ENCODE measurements at places on chromosomes 7 and 10.

- peak; percentile 54 for DNase-seq
Measured at GRCh38 chr10:124534231-124534798, 72.7 kb downstream of the LHPP start.

GRCh38 chr7:86645676-86646276 lies 2.1 kb downstream of the GRM3 start:
- no peak for DNase-seq

DNA sequence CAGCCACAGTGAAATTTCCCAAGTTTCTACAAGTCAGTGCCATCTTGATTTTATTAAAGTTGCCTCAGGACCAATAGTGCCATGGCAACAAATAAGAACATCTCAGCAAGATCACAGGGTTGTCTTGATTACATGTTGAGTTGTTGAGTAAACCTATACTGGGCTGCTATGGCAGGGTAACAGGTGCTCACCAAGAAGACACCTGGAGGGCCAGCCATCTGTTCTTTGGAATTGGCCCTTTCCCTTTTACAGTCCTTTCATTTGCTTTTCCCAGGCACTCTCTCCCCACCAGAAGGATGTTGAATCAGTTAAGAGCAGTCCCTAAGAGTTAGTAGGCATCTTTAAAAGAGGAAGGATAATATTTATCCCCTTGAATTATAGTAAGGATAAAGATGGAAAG lies 582.0 kb downstream of the TNS3 start:
- DNase-seq = no peak

DNA sequence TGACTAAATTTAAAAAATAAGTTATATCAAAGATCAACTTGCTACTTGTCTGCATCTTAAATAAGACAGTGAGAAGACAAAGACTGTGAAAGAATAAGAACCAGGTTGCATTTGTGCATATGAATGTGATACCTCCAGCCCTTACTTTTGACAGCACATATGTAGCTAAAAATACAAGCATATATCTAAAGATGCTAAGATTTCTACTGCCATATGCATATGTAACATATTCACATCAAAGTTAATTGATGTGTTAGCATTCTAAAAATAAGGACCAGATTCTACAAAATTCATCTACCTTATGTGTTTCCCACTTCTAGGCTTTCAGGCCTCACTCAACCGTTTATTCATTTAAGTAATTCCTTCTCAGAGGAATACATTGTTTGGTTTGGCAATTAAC lies 1120.3 kb upstream of the LRRTM3 start:
- DNase-seq = no peak

GRCh38 chr10:19971343-19972052 lies 155.3 kb downstream of the PLXDC2 start:
- no peak for DNase-seq

GRCh38 chr10:297567-297966 lies 162.3 kb downstream of the ZMYND11 start:
- DNase-seq = no peak

All from suppressor macrophage treated with lipopolysaccharide for 1 hour (primary cell).